Suppressor macrophage treated with lipopolysaccharide for 4 hours (primary cell): ENCODE measurements at places on chromosomes 13 and 19.

GRCh38 chr13:100673376-100673712, 1.3 kb downstream of the TMTC4 start:
- DNase-seq: no peak

GRCh38 chr13:20702530-20702914, 977 bp upstream of the IL17D start:
- peak; percentile 56 for DNase-seq

DNA sequence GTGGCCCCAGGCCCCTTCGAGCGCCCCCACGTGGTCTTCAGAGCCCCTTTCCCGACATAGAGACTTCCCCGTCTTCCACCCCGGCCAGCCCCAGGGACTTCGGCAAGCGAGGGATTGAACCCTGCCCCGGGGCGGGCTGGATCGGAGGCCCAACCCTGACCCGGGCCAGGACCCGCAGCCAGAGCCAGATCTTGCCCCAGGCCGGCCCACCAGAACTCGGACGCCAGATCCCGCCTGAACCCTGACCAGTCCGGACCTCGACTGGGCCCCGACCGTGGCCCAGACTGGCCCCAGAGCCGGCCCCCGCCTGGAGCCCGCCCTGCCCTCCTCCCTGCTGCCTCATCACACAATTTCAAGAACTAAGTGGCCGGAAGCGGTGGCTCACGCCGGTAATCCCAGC, 253 bp upstream of the TPTE2 start:
- no peak for DNase-seq

DNA sequence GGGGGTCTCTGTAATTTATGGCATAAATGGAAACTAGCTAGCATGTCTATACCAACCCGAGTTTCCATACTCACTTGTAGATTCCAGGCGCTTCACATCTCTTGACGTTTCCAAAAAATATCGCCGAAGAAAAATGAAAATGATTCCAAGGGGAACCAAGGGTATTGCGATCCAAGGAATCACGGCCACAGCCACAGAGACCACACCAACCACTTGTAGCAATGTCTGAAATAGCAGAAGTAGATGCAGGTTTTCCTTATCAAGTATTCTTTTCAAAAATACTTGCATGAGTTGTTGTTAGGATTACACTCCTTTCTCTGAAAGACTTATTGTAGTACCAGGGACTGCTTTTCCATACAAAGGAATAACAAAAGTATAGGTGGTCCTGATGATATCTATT, 218.2 kb downstream of the ABCC4 start:
- no peak for DNase-seq

- DNase-seq: no peak
These were observed 908.9 kb upstream of the MIR17HG start for GRCh38 chr13:90438576-90438975.

- peak; percentile 64 for DNase-seq
These were observed 9.8 kb downstream of the ZGLP1 start for GRCh38 chr19:10299545-10300458.

DNA sequence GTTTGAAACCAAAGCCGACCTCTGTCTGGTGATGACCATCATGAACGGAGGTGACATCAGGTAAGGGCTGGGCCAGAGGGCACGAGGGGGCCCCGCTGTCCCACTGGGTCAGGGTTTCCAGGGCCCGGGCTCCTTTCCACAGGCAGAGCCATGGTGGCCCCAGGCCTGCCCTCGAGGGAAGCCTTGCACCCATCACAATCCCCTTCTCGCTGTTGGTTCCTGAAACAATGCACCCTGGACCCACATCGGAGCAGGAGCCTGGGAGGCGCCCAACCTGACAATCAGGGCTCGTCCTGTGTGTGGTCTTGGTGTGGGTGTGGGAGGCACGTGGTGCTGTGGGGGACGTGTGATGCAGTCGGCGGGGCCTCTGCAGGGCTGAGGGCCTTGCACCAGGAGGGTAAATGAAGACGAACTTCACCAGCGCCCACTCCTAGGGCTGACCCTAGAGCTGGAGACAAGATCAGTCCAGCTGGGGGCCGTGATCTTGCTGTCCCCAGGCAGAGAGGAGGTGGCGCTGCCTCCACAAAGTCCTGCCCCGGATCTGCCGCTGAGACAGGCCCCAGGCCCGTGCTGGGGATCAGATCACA, 2.8 kb downstream of the GRK1 start:
- no peak for DNase-seq

- DNase-seq: no peak
These were observed 63.4 kb downstream of the TEX29 start for GRCh38 chr13:111383591-111384440.

- peak; percentile 51 for DNase-seq
These were observed 6.9 kb upstream of the FBXL3 start for GRCh38 chr13:77033717-77034302.

DNA sequence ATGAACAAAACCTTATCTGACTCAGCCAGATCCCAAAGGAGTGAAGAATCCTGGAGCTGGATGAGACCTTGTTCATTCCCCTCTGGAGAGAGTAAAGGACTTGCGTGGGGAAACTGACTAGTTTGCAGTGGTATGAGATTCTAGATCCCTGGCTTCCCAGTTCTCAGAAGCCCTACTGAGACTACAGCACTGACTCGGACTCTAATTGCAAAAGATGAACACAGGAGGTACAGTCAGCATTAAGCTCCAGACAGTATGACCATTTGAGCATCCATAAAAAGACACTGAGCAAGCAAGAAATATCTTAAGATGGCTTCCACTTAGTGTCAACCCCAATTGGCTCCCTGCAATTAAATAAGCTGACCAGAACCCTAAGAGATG, 6.8 kb downstream of the ZC3H4 start:
- peak; percentile 29 for DNase-seq

- peak; percentile 16 for DNase-seq
These were observed 6.5 kb downstream of the ZNF426 start for GRCh38 chr19:9531933-9532332.

GRCh38 chr13:67004511-67004910, 225.6 kb downstream of the PCDH9 start:
- DNase-seq: no peak

DNA sequence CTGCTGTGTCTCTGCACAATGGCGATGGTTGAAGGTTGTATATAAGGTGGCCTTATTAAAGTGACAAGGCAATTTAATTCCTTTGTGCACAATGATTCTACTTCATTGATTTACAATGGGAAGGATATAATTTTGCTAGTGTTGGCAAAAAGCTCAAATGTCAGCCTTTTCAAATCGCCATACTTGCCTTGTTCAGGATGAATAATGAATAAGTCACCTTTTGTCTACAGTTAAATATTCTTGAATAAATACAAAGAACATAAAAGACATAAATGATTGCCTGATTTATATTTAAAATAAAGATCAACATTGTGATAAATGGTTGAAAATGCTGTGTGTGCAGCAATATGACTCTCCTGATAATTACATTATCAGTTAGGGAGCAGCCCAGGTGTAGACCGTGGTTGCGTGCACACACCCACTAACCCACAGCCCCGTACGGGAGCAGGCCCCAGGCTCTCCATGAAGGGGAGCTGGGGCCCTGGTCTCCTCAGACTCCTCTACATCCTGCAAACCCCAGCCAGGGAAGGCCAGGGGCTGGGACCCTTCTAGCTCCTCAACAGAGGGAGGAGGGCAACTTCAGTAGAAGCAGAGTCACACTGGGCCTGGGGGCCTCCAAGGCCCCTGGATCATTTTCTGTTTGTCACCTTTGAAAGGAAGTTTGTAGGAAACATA, 64.9 kb downstream of the TEX29 start:
- no peak for DNase-seq

- DNase-seq: peak; percentile 7
These were observed 29.1 kb downstream of the NFIX start for GRCh38 chr19:13024126-13024950.

DNA sequence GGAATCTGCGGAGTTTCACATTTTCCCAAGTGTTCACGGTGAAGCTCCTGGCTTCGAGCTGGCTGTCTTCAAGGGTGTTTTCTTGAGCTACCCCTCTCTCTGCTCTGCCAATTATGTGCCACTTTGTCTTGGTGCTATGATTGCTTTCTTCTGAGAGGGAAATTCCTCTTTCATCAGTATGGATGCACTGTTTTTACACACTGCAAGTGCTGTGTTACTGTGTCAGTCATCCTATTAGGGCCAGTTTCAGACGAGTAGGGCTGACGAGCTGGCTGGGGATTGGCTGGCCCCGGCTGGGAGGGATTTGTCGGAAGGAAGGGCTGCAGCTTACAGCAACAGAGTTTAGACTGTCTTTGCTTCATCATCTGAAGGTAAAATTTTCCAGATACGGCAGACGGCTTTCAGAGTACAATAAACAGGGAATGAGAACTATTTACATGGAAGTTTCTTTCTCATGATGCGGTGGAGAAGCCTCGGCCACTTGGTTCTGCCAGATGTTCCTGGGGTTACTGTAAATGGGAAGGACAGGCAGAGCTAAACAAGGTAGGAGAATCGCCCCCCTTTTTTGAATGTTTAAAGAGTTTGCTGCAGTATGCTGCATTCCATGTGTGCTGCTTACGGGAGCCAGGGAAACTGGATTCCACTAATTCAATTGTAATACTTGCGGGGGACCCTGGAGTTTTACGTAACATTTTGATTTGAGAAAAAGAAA, at the start of gene MBNL2:
TSS of gene MBNL2 (plus strand) at position 345 of the 712 bp plus-strand sequence. CDS start 53,903 bp downstream, outside the sequence.
- peak; percentile 91 for DNase-seq

- no peak for DNase-seq
These were observed 113.2 kb downstream of the KCNRG start for GRCh38 chr13:50128428-50128931.
